RPMI7951 (cell line): ENCODE measurements at places on chromosomes 3 and 15.

GRCh38 chr3:32366638-32367397, 24.8 kb upstream of the CMTM7 start:
- peak; percentile 28 for DNase-seq

DNA sequence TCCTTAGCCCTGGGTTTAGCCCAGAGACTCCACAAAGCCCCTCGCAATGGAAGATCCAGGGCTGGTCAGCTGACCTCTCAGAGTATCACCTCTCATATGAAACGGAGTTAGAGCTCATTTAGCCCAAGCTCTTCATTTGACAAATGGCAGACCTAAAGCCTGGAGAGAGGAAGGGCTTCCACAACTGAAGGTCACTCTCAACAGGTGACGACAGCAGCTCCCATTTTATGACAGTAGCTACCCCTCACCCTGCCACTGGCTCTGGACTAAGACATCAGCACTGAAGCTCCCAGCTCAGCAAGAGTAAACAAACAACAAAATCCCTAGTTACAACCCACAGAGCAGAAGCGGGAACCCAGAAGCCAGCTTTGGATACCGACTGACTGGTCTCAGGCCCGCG, 33.7 kb downstream of the TLE3 start:
- no peak for DNase-seq

DNA sequence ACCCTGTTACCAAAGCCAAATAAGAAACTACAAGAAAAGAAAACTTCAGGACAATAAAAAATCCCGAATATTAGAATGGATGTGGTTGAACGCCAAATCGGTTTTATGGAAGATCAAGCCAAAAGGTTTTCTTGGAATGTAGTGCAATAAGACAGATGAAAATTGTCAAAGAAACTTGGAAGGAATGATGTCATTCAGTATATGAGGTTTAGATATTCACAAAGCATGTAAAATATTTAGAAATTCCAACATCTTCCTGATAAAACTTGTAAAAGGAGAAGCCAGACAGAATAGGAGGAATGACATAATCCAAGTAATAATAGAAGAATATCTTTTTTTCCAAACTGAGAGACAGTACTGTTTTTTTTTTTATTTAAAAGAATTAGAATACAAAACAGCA, 130.3 kb upstream of the ZPLD1 start:
- DNase-seq, result no peak

- DNase-seq, result no peak
Measured at GRCh38 chr3:178182337-178182779, 353.9 kb upstream of the KCNMB2 start.

DNA sequence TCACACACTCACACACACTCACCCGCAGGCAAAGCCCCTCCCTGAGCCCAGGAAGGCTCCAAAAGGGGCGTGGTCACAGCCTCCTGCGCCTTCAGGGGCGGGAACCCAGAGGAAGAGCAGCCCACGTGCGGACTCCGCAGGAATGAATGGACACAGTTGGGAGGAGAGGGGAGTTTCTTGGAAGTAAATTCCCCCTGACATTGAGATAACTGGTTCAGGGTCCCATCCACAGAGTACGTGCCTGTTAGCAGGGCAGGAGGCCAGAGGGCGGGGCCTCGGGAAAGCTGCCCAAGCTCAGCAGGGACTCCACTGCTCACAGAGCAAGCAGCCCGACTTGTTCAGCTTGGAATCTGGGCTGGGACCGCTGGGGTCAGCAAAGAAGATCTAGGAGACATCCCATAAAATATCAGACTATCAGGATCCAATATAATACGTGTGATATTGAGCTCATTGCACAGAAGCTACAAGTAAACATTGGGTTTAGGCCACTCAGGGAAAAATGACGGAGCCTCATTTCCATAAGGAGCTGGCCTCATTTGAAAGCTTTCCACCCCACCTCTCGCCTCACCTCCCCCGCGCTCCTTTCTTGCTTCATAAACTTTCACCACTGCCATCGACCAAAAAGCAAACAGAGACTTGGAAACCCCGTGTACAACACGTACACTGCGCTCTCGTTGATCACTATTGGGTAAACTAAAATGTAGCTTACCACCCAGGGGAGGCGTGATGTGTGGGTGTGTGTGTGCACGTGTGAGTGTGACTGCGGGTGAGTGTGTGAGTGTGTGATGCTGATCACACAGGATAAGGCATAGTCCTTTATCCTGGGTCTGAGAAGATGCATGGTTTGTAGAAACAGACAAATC, 36.0 kb downstream of the TM2D3 start:
- DNase-seq, result peak; percentile 58

- DNase-seq, result peak; percentile 59
Measured at GRCh38 chr3:143363276-143363675, 243.7 kb downstream of the CHST2 start.

- no peak for DNase-seq
Measured at GRCh38 chr15:23514484-23514883, 51.0 kb upstream of the MKRN3 start.

GRCh38 chr3:170714562-170715535, 129.0 kb upstream of the SLC7A14 start:
- DNase-seq, result peak; percentile 88

- peak; percentile 49 for DNase-seq
Measured at GRCh38 chr15:69573815-69574475, 121.3 kb downstream of the RPLP1 start.

DNA sequence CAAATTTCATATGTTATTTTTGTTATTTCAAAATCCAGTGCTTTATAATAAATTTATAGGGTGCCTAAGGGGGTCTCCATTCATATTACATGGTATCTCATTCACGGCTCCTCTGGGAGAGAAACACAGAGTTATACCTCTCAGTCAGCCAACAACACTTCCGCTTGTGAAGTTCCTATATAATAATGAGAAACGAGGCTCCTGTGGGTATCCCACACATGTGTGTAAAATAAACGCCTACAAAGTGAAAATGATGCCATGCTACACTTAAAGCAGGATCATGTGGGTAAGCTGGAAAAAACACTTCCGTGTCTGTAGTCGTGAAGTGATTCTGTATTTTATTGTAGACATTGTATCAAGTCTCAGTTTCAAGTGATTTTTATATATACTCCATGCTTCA, 218.8 kb upstream of the ICE2 start:
- DNase-seq, result no peak

DNA sequence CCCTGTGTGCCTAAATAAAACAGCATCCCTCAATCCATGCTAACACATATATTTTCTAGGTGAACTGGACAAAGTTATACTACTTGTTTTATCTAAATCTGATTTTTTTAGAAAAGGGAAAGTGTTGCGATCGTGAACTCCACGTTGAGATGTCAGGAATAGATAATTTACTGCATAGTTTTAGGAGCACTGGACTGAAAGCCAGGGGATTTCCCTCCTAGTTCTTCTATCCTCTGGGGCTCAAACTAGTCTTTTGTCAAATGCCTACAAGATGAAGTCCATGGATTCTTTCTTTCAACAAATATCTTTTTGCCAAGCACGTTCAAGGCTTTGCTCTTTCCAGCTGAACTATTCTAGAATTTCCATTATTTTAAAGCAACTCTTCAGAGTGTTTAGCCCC, 617 bp upstream of the HPS3 start:
- peak; percentile 15 for DNase-seq

DNA sequence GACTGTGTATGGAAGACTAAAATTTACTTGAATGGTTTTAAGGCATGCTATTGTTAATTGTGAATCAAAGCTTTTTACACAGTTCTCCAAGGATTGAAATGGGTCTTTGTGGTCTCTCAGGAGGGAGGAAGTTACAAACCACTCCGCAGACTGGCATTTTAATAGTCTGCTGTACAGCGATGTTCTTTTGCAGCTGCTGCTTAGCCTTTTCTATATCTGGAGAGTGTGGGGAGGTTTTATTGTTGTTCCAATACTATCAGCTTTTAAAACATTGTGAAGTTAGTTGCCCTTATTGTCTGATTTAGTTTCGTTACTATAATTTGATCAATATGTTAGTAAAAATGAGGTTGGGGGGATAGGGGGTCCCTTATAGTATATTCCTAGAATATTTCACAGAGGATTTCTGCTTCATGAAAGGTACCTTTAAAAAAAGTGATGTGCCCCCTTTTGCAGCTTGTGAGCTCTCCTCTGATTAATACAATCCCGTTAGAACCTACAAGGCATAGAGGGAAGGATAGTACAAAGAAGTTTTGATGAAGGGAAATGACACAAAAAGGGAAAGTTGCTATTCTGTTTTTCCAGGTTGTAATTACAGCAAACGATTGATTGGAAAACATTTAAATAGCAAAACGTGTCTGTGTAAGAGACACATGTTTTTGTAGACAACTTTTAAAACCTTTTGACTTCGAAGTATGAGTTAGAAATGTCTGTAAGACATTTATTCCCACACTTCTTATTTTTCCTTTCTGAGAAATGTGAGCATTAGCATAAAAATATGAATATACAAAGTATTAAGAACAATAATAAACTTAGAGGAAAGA, 158.3 kb upstream of the CGNL1 start:
- DNase-seq, result peak; percentile 79

DNA sequence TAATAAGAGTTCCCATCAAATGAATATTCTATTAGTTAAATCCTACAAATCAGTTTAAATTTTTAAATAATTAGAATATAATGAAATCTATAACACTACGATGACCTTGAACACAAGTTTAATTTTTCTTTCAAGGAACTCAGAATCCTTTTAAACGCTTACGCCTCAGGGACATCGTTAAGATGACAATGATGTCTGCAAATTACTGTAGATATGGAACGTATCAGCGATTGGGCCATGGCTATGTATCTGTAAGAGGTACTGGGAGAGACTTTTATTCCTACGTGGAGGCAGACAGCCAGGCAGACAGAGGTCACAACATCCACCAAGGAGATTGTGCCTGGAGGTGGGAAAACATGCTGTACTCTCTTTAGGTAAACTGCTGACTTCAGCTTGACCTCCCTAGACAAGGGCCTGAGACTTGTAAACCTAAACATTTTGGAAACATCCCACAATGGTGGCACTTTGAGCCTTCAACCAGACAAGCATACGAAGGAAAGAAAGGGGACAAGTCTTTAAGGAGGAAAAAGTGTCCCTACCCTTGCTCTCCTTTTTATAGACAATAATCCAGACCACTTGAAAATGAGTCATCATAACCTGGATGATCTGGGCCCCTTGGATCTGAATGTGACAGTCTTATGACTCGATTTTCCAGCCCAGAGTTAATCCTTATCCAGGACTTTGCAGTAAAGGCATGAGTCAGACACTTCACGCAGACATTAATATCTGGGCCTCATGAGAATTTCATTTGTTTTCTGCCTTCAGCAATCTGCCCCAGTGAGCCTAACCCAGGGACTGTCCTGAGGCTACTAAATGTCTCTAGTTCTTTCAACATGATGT, 6.8 kb upstream of the LDHAL6B start:
- DNase-seq, result peak; percentile 92

DNA sequence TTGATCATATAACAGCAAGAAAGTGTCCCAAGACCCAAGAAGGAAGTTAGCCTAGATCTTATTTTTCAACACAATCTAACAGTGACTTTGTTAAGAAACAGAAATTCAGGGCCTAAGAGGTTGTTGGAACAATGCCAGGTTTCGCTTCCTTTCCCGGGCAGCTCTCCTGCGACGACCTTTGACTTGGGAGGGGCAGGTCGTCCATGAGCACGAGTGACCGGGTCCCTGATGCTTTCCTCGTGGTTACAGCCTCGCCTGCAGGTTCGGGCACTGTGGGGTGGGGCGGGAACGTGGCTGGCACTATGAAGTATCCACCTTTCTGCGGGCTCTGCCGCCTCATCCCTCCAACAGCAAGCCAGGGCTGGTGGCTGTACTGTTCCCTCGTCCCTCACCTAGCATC, 90.1 kb upstream of the RGMA start:
- DNase-seq, result peak; percentile 22

DNA sequence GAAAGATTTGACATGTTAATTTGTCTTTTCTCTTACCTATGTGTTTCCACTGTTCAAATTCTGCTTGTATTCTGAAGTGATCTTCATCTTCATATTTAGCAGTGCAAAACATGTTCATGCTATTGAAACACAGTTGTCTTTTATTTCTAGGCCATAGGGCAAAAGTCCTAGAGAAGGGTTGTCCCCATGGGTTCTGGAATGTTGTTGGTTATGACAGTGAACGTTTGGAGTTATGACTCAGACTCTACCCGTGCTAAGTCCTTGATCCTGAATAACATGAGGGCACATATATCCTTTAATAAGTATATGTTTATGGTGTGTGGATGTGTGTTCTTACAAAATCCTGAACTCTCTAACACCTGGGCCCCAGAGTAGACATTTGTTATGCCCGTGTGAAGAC, 23.0 kb upstream of the ARPP21 start:
- DNase-seq, result no peak

DNA sequence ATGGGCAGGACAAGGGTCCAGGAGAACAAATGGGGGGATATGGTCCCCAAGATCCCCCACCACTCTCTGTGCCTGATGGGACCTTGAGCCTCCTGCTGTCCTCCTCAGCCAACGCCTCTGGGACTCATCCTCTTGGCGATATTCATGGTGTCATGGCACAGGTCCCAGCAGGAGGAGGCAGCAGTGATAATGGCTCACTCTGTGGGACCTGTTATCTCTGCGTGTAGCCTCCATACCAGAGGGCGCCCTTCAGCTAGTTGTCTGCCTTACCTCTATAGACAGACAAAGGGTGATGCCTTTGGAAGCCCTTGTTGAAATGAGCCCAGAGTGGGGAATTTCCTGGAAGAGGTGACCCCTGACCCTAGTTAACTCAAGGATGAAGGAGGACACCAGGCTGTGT, 7.4 kb downstream of the ZBTB47 start:
- peak; percentile 19 for DNase-seq

GRCh38 chr3:33047842-33048834, 48.8 kb downstream of the GLB1 start:
- DNase-seq, result no peak

GRCh38 chr15:96264801-96265515, 65.5 kb upstream of the NR2F2 start:
- peak; percentile 79 for DNase-seq

DNA sequence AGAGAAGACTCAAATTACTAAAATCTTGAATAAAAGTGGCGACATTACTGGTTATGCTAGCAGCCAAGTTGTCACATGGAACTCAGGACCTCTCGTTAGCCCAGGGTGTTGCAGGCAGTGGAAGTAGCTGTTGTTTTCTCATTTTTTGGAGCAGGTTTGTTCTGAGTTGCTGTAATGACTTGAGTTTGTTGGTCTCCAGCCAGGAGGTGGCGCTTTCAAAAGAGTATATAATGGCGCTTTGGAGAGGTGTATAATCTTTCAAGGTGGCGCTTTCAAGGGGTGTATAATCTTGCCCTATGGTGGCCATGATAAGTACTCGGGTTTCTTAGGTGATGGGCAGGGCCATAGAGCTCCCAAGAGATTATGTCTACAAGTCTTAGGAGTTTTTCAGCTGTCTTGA, 632.7 kb downstream of the NTRK3 start:
- DNase-seq, result peak; percentile 57
